ENCODE measurements at places on chromosomes 7 and 10.
A peak's percentile ranks its signal among the peaks of the same experiment; 100 is the strongest.

- DNase-seq, result no peak
Measured at GRCh38 chr10:8174762-8175161, 120.3 kb downstream of the GATA3 start.

- DNase-seq, result no peak
Measured at GRCh38 chr7:135672560-135673359, 10.4 kb downstream of the STMP1 start.

- no peak for DNase-seq
Measured at GRCh38 chr10:50551894-50552293, 71.9 kb downstream of the SGMS1 start.

- DNase-seq, result no peak
Measured at GRCh38 chr10:132856869-132857524, 71.0 kb upstream of the NKX6-2 start.

DNA sequence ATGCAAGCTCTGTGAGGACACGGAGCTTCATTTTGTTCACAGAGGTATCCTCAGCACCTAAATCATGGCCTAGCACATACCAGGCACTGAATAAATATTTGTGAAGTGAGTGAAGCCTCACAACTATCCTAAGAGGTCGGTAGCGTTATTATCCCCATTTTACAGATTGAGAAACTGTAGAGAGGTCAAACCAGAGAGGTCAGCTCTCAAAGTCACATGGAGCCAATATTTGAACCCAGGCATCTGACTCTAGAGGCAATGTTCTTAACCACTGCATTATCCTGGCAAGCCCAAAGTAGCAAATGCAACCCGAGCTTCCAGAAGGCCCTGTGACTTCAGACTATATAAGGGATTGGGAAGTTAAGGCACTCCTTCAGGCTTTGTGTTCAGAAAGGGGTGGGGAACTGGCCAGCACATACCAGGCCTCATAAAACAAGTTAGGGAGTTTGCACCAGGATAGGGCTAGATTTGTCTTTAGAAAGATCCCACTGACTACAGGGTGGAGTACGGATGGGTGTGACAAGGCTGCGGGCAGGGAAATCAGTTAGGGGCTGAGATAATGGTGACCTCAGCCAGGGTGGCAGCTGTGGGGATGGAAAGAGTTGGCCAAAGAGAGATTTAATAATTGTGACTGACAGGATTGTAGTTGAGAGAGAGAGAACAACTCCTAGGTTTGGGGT lies 101.4 kb downstream of the TBXAS1 start:
- DNase-seq, result no peak

DNA sequence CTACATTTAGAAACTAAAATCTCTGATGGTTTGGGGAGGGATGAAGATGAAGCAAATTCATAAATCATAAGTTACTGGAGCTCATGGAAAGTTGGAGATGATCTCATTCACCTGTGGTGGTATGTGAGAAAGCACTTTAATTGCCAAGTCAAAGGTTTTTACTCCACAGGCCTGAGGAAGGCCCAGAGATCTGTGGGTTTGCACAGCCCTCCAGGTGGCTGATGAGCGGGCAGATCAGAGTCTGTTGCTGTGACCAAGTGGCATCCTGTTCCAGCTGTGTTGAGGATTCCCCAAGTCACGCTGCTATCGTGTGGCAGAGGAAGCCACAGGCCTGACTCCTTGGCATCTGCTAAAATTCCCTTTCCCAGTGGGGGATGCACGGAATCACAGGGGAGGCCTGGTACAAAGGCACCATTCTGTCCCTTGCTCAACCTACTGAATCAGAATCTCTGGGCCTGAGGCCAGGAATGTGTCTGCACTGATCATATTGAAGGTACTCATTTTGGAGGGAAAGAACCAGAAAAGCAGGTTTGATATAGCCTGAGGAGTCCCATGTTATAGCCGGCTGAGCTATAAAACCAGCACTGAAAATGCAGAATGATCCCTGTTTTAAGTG lies 19.7 kb upstream of the DDC start:
- no peak for DNase-seq

GRCh38 chr7:4682621-4683042 lies 537 bp downstream of the FOXK1 start:
- peak; percentile 36 for DNase-seq

DNA sequence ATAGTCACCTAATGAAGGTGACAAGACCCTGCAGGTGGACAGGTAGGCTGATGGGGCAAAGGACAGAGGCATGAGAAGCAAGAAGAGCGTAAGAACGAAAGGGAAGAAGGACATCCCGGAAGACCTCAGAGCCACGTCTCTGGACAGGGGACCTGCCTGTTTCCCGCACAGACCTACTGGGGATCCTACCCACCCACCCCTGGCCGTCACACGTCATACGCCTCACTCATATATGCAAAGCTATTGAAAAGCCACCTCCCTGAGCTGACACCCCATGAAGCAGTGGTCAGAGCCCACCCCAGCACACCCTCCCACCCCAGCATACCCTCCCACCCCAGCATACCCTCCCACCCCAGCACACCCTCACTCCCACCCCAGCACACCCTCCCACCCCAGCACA lies 140.6 kb downstream of the GRID1 start:
- DNase-seq, result no peak

DNA sequence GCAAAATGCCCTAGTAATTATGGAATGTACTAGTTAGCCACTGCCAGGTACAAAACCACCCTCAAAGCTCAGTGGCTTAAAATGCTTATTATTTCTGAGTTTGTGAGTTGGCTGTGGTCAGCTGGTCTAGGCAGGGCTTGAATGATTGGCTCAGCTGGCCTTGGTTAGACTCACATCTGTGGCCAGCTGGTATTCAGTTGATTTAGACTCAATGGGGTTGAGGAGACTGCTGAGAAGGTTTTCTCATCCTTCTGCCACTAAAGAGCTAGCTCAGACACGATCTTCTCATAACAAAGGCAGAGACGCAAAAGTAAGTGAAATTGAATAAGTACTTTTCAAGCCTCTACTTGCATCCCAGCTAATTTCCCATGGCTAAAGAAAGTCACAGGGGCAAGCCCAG lies 57.1 kb upstream of the CYP2C18 start:
- no peak for DNase-seq

GRCh38 chr10:128056303-128057050 lies 69.7 kb downstream of the MKI67 start:
- no peak for DNase-seq

DNA sequence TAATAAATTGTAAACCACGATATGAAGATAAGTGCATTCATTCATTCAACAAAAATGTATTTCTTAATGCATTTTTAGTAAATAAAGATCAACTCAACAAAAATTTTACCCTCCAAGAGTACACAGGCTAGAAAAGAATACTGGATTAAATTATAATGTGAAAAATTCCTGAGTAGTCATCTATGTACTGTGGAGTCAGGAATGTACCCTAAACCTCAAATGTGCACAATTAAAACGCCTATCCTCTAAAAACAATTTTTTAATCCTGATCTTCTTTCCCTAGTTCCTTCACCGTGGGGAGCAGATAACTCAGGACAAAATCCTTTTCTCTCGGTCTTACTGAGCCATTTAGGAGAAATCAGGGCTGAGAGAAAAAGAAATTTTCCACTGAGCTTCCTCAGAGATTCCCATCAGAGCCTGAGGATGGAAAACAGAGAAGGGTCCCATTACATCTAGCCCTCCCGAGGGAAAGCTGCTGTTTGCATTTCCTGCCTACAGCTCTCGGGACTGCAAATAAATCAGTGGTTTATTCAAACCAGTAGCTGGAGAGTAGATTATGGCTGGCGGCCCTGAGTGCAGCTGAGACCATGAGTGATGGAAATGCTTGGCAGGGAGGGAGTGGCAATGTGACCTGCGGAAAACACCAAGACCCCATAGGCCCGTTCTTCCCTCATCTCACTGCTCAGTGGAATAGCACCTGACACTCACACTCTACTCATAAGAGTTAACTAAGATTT lies 7.4 kb downstream of the TAS2R40 start:
- no peak for DNase-seq

DNA sequence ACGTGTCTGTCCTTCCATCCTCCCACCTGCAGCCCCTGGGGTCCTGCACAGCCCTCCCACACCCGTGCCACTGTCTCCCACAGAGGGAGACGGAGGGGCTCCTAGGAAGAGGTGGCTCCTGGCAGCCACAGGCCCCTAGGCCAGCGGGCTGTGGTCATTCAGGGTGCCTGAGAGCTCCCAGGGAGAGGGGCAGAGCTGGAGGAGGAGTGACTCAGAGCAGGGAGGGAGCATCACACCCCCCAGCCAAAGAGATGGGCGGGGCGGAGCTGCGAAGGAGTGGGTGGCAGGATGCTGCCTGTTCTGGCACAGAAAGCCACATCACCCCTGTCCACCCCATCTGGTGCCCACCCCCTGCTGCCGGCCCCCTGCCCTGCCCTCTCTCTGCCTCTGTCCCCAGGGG lies 50.5 kb downstream of the STK32C start:
- peak; percentile 32 for DNase-seq

DNA sequence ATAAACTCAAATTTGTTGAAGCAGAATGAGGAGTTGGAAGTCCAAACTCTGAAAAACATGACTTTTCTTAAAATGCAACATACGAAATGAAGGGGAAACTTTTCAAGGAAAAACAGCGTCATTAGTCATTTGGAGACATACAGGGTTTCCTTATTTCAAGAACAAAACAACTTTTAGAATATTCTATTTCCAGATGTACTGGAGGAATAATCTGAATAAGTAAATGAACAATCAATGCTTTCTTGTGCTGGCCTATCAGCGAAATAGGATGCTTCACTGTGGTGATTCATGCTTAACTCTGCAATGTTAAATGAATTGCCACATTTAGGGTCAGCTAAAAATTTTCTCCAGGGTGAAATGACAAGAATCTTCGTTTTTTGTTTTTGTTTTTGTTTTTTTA lies 114.3 kb downstream of the SEMA3C start:
- no peak for DNase-seq
